Fibroblast of skin of abdomen (primary cell): ENCODE measurements at places on chromosomes 4 and X.
A peak's percentile ranks its signal among the peaks of the same experiment; 100 is the strongest.

GRCh38 chr4:8911316-8912088, 39.9 kb upstream of the HMX1 start:
- peak; percentile 10 for DNase-seq

- DNase-seq, result peak; percentile 59
Measured at GRCh38 chr4:76430519-76431388, 4.3 kb upstream of the SHROOM3 start.

- peak; percentile 44 for DNase-seq
Measured at GRCh38 chrX:17521871-17522693, 147.1 kb downstream of the NHS start.

GRCh38 chr4:184361443-184361842, 112.9 kb downstream of the IRF2 start:
- DNase-seq, result peak; percentile 67

GRCh38 chr4:7539659-7540058, 104.9 kb upstream of the PSAPL1 start:
- peak; percentile 17 for DNase-seq

- no peak for DNase-seq
Measured at GRCh38 chr4:7154351-7154981, 37.9 kb upstream of the SORCS2 start.

GRCh38 chrX:136577552-136577951, 45.5 kb downstream of the VGLL1 start:
- peak; percentile 29 for DNase-seq

GRCh38 chr4:122762520-122762919, 30.0 kb downstream of the BBS12 start:
- no peak for DNase-seq

DNA sequence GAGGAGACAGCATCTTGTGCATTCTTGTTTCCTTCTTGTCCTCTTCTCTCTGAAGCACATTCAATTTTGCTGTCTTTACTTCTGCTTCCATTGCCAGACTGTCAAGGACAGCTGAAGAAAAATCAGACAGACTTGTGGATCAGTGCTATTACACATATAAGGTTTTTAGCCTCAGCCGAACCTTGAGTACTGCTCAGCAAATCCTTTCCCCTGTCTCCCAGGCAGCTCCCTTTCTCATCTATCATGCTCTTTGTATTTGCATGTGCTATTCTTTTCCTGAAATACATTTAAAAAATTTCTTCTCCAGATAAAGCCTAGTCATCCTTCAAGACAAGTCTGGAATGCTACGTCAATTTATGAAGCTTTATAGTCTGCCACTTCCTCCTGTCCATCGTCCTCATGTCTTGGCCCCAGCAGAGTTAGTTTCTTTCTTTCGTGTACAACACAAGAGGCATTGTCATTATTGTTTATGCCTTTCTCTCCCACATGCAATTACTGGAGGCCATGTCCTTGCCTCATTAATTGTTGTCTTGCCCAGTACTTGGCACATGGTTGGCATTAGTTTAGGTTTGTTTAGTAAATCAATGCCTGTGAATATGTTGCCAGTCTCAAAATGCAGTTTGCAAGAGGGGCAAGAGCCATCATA, 45.1 kb downstream of the ADGRL3 start:
- DNase-seq, result no peak
